Right forelimb (tissue), 1 donor: ENCODE measurements at places on chromosomes 1 and 21.
A peak's percentile ranks its signal among the peaks of the same experiment; 100 is the strongest.

DNA sequence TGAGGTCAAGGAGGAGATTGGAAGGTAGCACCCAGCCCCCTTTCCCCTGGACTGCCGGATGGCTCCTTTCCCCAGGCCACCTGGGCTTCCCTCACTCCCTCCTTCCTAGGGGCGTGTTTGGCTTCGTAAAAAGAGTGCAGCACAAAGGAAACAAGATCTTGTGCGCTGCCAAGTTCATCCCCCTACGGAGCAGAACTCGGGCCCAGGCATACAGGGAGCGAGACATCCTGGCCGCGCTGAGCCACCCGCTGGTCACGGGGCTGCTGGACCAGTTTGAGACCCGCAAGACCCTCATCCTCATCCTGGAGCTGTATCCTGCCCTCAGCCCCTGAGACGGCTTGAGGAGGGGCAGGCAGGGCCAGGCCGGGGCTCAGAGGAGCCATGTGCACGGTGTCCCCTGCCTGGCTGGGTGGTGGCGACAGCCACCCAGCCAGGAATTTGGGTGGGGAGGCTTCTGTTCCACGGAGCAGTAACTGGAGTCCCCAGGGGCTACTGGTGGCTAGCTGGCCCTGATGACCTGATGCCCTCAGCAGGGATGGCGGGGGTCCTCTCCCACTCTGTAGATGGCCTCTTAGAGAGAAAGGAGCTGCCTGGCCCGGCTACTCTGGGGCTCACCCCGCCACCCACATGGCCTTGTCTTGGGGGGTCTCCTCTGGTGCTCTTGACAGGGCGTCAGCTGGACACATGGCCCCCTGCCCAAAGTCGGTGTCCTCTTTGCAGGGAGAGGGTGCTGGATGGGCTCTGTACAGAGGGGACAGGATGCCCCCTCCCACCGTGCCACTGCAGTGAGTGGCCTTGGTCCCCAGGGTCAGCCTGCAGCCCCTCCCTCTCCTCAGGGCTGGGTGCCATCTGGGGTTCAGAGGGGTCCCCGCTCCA, 39.5 kb downstream of the TRIM11 start:
- DNase-seq, result peak; percentile 34

DNA sequence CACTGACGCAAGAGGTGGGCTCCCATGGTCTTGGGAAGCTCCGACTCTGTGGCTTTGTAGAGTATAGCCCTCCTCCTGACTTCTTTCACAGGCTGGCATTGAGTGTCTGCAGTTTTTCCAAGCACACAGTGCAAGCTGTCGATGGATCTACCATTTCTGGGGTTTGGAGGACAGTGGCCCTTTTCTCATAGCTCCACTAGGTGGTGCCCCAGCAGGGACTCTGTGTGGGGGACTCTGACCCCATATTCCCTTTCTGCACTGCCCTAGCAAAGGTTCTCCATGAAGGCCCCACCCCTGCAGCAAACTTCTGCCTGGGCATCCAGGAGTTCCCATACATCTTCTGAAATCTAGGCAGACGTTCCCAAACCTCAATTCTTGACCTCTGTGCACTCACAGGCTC, 236.2 kb downstream of the COL11A1 start:
- no peak for DNase-seq

- DNase-seq, result no peak
These were observed 28.2 kb upstream of the FCRL4 start for GRCh38 chr1:157626099-157626498.

- DNase-seq, result no peak
These were observed 5.8 kb downstream of the ZMYND12 start for GRCh38 chr1:42450061-42450460.

- no peak for DNase-seq
These were observed 102.7 kb upstream of the DPH5 start for GRCh38 chr1:101128211-101128727.

GRCh38 chr1:25392841-25393240, 27.8 kb downstream of the RHCE start:
- no peak for DNase-seq

DNA sequence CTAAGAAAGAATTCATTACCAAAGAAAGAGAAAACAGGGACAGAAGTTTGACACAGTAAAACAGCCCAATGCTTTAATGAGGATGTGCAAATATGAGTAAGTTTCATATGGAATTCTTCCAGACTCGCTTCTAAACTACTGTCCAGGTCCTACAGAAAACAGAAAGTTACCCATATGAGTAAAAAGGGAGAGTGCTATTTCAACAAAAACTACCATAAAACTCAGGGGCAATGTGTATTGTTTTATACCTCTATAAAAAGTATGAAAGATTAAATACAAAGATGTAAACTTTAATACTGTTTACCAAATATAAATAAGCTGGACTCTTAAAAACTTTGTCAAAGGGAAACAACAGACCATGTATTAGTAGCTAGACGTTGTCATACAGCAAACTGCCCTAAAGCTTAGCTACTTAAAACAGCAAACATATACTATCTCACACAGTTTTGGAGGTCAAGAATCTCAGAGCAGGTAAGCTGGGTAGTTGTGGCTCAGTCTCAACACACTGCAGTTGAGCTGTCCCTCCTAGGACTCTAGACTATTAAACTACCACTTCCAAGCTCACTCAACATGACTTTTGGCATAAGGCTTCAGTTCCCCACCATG, 174.9 kb downstream of the COP1 start:
- no peak for DNase-seq

- no peak for DNase-seq
These were observed 97.5 kb downstream of the LRIG2 start for GRCh38 chr1:113170519-113170918.

DNA sequence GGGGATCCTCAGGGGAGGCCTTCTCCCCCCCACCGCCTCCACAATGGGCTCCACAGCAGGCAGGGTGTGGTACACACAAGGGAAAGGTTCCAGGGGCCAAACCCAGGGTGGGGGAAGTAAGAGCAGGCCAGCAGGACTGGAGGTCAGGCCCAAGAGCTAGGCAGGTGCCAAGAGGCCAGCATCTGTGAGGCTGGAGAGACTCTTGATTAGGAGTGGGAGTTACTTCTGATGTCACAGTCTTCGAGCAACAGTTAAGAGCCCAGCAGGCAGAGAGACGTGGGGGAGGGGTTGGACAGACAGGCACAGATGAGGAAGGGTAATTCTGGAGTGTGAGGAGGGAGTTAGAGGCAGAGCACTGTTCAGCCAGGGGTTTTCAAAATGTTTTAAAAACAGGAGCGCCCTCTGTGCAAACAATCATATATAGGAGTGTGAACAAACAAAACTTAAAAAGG, 55.8 kb downstream of the SLC9A1 start:
- DNase-seq, result peak; percentile 74

GRCh38 chr1:61645476-61645875, 79.5 kb downstream of the TM2D1 start:
- DNase-seq, result no peak

DNA sequence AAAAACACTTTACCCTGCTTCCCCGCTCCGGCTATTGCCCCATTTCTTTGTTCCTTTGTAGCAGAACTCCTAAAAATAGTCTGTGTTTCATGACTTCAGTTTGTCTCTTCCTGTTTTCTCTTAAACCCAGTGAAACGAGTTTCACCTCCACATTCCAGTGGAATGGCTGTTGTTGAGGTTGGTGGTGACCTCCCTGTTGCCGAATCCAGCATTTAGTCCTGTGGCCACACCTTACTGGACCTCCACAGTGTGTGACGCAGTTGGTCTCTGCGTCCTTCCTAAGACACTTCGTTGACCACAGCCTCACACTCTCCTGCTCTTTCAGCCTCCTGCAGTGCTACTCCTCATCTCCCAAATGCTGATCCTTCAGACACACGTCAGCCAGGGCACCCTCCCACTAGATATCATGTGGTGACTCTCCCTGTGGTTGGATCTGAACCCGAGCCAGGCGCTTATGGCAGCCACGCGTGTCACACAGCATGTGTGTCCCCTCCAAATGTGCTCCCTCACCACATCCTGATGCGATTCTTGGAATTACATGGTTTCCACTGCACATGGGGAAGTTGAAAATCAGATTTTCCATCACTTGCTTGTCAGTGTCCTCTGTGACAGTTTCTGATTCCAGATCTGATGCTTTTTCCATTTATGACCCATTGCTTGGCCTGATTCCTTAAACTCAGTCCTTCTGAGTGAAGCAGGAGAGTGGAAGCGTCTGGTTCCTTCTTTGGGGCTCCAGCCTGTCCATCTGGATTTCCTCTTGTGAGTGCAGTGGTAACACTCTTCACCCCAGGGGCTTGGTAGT, 99.1 kb upstream of the ARTN start:
- DNase-seq, result peak; percentile 58

GRCh38 chr1:37354876-37355650, 119.3 kb upstream of the ZC3H12A start:
- DNase-seq, result no peak

GRCh38 chr1:34075576-34075975, 89.5 kb downstream of the CSMD2 start:
- DNase-seq, result no peak
